Epithelial cell of alveolus of lung (primary cell): ENCODE measurements at places on chromosomes 2 and 18. TPM values are rescaled to one million over a fixed set of nuclear protein-coding genes. Genes with fewer than 3 reads are reported as not detected.

STPG4 gene
- total RNA-seq, result 1.0 TPM in 1 of 2 replicates, not detected in the other

CROCC2 gene
- 0.80 TPM in 1 of 2 replicates, not detected in the other for total RNA-seq

CHRNA1 gene
- 4.1 and 5.7 TPM in 2 replicates for total RNA-seq

HOXD12 gene
- not detected in 2 replicates for total RNA-seq

HMSD gene
- total RNA-seq, result 0.16 and 0.78 TPM in 2 replicates

L3MBTL4 gene
- 0.24 and 1.3 TPM in 2 replicates for total RNA-seq

INPP1 gene
- 12.2 and 18.0 TPM in 2 replicates for total RNA-seq

BOD1L2 gene
- not detected in 2 replicates for total RNA-seq

DSG4 gene
- not detected in 2 replicates for total RNA-seq

WDR43 gene
- total RNA-seq, result 21.6 and 47.6 TPM in 2 replicates

SATB2 gene
- total RNA-seq, result 4.7 and 7.3 TPM in 2 replicates

SKOR2 gene
- total RNA-seq, result not detected in 2 replicates

BUB1 gene
- total RNA-seq, result 11.1 and 31.0 TPM in 2 replicates

CRYGC gene
- not detected in 2 replicates for total RNA-seq

HSPD1 gene
- total RNA-seq, result 177 and 187 TPM in 2 replicates

MAL gene
- total RNA-seq, result not detected in 2 replicates

PIEZO2 gene
- 21.9 and 25.4 TPM in 2 replicates for total RNA-seq

INPP4A gene
- total RNA-seq, result 18.4 and 21.2 TPM in 2 replicates

BOLL gene
- 0.08 TPM in 1 of 2 replicates, not detected in the other for total RNA-seq

COL3A1 gene
- total RNA-seq, result 1,834 and 2,433 TPM in 2 replicates

RGPD6 gene
- total RNA-seq, result 11.9 and 19.5 TPM in 2 replicates

ADD2 gene
- total RNA-seq, result 0.88 and 1.4 TPM in 2 replicates

SGO2 gene
- total RNA-seq, result 9.1 and 10.5 TPM in 2 replicates

KCNF1 gene
- 0.26 and 16.8 TPM in 2 replicates for total RNA-seq

LYG2 gene
- total RNA-seq, result not detected in 2 replicates

GREB1 gene
- total RNA-seq, result 0.13 and 1.4 TPM in 2 replicates

PLGLB1 gene
- total RNA-seq, result 0.13 and 1.2 TPM in 2 replicates

TMEFF2 gene
- total RNA-seq, result 0.96 and 1.6 TPM in 2 replicates

KLHL29 gene
- total RNA-seq, result 4.0 and 6.8 TPM in 2 replicates

SMAD4 gene
- 63.0 and 76.4 TPM in 2 replicates for total RNA-seq

TEKT4 gene
- not detected in 2 replicates for total RNA-seq

IL1RL2 gene
- 0.52 and 0.88 TPM in 2 replicates for total RNA-seq

RAX gene
- total RNA-seq, result not detected in 2 replicates

HNRNPLL gene
- 35.6 and 44.3 TPM in 2 replicates for total RNA-seq

LYG1 gene
- not detected in 2 replicates for total RNA-seq

CEP76 gene
- total RNA-seq, result 5.3 and 7.6 TPM in 2 replicates

IWS1 gene
- total RNA-seq, result 23.8 and 24.0 TPM in 2 replicates

MALL gene
- total RNA-seq, result 1.6 and 6.2 TPM in 2 replicates

RUFY4 gene
- total RNA-seq, result not detected in 2 replicates

KHK gene
- 0.24 and 1.0 TPM in 2 replicates for total RNA-seq

INO80C gene
- 5.2 and 5.8 TPM in 2 replicates for total RNA-seq

TBR1 gene
- under 0.01 and 0.32 TPM in 2 replicates for total RNA-seq

UGT1A8 gene
- total RNA-seq, result not detected in 2 replicates

MTERF4 gene
- total RNA-seq, result 23.4 and 36.2 TPM in 2 replicates
